ENCODE measurements at places on chromosomes 1 and 21.

DNA sequence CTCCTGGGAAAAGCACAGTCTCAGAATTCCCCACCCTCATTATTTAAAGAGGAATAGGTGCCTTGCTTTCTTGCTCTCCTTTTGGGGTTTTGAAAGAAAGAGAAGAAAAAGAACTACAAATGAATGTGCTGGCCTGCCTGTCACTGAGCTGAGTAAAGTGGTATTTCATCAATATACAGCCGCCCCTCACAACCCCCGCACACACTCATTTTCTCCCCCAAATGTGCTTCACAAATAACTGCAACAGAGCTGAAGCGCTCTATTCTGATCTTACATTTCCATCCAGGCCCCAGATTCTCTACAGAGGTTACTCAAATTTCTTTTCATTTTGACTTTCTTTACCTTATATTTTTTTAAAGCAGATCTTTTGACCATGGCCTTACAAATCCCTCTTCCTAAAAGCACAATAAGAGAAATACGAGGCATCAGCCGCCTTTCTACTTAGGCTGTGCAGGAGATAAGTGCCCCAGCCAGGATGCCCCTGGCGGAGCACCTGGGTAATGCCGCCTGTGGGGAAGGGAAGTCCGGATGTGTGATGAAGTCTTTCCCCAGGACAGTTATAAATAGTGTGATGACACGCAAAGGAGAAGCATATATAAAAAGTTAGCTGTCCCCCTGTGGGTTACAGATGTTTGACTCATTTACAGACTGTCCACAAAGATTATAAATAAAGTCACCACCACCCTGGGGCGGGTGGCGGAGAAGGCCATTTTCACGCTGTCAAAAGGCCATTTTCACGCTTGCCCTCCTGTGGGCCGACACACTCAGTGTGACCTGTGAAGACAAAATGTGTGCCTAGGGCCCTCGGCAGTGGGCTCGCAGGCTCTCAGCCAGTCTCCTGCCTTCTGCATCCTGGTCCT is 6.5 kb downstream of the KCNN3 start:
- DNase-seq: peak; percentile 54

- DNase-seq: no peak
Observed at GRCh38 chr1:38558055-38558454, 301.5 kb downstream of the RRAGC start.

GRCh38 chr21:27371975-27372331 is 405.1 kb upstream of the ADAMTS5 start:
- DNase-seq: no peak

- DNase-seq: no peak
Observed at GRCh38 chr1:31324093-31324492, 27.3 kb downstream of the ZCCHC17 start.

- DNase-seq: no peak
Observed at GRCh38 chr1:8118031-8118451, 91.9 kb upstream of the ERRFI1 start.

- DNase-seq: no peak
Observed at GRCh38 chr1:112981426-112981825, 25.4 kb upstream of the SLC16A1 start.

GRCh38 chr1:225999912-226000337 is 782 bp upstream of the SDE2 start:
- no peak for DNase-seq

GRCh38 chr1:156897078-156897825 is 3.7 kb downstream of the PEAR1 start:
- DNase-seq: no peak

DNA sequence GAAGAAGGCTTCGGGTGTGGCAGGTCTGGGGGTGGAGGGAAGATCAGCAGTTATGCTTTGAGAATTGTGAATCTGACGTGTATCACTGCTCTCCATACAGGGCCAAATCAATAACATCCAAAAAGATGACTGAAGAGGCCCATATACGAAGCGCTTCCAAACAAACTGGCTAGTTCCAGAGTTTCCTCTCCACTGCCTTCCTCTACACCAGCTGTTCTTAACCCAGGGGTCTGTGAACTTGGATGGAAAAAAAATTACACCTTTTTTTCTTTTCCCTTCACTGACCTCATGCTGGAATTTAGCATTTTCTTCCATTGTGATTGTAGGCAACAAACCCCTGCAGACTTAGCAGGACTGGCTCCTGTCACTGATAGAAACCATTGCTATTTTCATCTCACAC is 77.1 kb upstream of the NBL1 start:
- DNase-seq: no peak

GRCh38 chr1:215321802-215322201 is 239.3 kb downstream of the KCNK2 start:
- DNase-seq: no peak
